Esophagus mucosa (tissue), 1 donor: ENCODE measurements at places on chromosomes 2 and 18. TPM values are rescaled to one million over a fixed set of nuclear protein-coding genes. Genes with fewer than 3 reads are reported as not detected.

C1QL2 gene
- total RNA-seq = not detected

FOXD4L1 gene
- 0.16 TPM for total RNA-seq

GCA gene
- 7.1 TPM for total RNA-seq

ZNG1B gene
- 25.5 TPM for total RNA-seq

SLC4A3 gene
- 3.0 TPM for total RNA-seq

ASXL2 gene
- total RNA-seq = 21.4 TPM

AGAP1 gene
- total RNA-seq = 17.1 TPM
